ENCODE measurements at places on chromosomes 12 and 14.

DNA sequence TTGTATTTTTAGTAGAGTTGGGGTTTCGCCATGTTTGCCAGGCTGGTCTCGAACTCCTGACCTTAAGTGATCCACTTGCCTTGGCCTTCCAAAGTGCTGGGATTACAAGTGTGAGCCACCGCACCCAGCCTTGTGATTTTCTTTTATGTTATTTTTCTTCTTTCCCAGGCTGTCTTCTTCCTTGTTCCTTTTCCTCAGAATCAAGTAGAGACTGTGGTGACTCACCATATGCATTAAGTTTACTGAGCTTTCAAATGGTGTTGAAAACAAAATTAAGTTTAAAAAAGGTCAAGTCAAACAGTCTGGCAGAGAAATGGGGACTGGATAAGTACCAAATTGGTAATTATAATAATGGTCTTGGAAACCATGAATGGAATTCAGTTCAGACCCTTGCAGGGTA lies 5.7 kb downstream of the ARPC3 start:
- no peak for DNase-seq

- no peak for DNase-seq
Observed at GRCh38 chr12:55955800-55956508, 9.9 kb downstream of the PMEL start.

DNA sequence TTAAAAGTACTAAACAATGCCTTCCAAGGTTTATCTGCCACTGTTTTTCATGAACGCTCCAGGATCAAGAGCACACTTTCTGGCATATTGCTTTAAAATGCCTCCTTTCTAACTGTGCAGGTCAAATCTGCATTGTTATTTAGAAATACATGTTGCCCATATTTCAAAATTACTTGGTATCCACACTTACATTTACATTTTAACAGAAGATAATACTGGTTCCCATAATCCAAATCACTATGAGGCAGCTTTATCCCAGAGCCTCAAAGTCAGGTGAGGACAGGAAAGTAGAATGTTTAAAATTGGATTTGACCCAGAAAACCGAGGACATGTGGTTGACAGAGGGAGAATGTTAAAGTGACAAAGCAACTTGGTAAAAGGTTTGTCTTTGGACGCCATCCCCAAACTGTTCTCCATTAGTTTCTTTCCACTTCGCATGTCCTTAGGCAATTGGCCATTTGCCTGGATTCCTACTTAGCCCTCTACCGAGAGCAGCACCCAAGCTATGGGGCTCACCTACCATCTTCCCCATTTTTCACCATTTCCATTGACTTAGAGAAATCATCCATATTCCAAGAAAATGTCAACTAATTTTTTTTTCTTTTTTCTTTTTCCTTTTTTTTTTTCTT lies 353.0 kb downstream of the PAWR start:
- no peak for DNase-seq

DNA sequence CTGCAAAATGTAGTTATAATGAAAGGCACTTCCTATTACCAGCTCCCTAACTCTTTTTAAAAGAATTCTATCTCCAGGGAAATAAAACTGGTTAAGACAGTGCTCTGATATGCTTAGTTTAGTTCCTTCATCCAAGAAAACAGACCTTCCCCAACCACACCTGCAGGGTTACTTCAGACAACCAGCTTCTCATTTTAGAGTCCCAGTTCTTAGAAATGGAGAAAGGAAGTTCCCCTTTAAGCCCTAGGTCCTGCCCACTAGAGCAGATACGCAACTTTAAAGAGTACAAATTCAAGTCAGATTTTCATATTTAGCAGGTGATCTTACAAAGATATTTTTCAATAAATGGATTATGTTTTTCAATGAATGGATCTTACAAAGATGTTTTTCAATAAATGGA lies 4.4 kb upstream of the WSB2 start:
- no peak for DNase-seq

GRCh38 chr12:3553221-3553620 lies 62.2 kb downstream of the PRMT8 start:
- no peak for DNase-seq

- DNase-seq, result no peak
Observed at GRCh38 chr12:12548713-12549112, 13.9 kb downstream of the DUSP16 start.

DNA sequence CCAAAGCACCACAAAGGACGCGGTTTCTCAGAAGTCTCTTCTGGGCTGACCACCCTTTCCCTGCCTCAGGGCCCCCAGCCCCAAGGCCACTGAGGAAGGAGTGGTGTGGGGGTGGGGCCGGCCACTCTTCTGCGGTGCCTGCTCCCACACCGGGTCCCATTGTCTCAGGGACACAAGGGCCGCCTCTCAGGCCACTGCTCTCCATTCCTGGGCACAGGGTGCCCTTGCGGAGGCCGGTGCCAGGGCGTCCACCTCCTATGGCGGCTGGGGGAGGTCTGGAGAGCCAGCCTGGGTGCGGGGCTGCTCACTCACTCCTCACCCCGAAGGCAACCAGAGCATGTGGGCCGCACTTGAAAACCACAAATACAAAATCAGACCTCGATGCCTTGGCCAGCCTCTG lies 44.1 kb downstream of the PRIMA1 start:
- DNase-seq, result no peak

DNA sequence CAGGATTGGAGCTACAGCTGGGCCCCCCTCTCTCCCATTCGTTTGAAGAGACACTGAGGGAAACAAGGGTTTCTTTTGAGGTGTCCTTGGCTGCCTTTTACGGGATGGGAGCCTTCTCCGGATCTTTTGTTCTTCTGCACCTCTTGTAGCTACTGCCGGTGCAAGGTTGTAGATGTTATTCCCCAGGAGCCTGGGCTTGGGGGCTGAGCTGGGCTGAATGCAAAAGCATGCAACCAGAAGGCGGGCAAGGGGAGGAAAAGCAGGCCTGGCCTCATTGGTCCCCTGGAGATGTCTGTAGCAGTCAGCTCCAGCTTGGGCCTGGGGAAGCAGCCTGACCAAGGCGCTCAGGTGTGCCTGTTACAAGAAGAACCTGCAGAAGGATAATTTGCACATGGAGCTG lies 110.3 kb downstream of the GCH1 start:
- no peak for DNase-seq

Data from NCI-H1436 treated with DMSO at 0.1 percent for 48 hours (cell line).